Activated CD8-positive, alpha-beta memory T cell treated with anti-CD3 and anti-CD28 coated beads, Interleukin-2, amount 10 ng/mL, durations not matched to agents 7 days and 5 days (primary cell): ENCODE measurements at places on chromosomes 13 and 19.

DNA sequence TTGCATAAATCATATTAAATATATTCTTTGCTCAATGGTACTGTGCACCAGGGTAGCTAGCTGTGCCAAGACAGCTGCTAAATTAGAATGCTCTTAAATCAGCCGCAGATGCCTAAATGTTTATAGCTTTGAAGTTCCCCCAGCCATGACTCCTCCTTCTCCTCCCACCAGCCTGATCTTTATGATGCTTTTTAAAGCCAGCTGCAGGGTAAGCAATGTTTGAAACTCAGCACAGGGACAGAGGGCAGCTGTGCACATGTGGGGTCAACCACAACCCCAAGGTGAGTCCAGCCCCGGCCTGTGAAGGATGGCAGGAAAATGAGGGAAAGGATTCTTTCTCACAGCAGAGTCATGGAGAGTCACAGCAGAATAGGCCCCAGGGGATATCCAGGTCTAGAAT is 635.7 kb downstream of the UQCRFS1 start:
- no peak for DNase-seq
- H3K36me3 ChIP-seq = no peaks in the 10 kb centered on the region
- no peaks in the 10 kb centered on the region for H3K4me1 ChIP-seq
- no peak overlapping the region for H3K27ac ChIP-seq

DNA sequence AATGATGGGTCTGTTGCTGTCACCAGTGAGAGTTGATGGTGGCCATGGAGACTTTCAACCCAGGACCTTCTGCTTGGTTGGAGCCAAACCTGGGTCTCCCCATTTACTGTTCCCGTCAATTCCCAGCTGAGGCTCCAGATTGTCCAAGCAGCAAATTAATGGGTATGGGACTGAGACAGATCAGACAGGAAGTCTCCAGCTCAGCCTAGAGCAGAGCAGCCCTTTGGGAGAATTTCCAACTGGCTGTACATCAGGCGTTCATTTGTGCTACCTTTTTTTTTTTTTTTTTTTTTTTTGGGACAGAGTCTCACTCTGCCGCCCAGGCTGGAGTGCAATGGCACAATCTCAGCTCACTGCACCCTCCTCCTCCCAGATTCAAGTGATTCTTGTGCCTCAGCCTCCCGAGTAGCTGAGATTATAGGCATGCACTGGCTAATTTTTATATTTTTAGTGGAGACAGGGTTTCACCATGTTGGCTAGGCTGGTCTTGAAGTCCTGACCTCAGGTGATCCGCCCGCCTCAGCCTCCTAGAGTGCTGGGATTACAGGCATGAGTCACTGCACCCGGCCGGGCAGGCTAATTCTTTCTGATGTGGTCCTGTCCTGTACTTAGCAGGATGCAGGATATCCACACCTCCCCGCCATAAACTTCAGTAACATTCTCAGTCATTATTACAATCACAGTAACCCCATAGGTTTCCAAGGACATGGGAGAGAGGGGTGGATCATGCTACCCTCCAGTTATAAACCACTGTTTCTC is 9.3 kb downstream of the MAP3K10 start:
- no peak for DNase-seq
- H3K36me3 ChIP-seq = no peaks in the 10 kb centered on the region
- no peaks in the 10 kb centered on the region for H3K27me3 ChIP-seq

DNA sequence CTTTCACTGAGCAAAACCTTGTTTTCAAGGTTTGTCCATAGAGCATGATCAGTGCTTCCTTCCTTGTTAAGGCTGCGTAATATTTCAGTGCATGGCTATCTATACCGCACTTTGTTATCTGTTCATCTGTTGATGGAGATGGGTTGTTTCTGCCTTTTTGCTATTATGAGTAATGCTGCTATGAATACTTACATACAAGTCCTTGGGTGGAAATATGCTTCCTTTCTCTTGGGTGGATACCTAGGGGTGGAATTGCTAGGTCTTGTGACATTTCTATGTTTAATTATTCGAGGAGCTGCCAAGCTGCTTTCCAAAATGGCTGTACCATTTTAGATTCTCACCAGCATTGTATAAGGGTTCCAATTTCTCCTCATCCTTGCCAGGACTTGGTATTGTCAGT is 70.9 kb downstream of the SPATA13 start:
- no peaks in the 10 kb centered on the region for H3K36me3 ChIP-seq
- no peaks in the 10 kb centered on the region for H3K27me3 ChIP-seq
- H3K27ac ChIP-seq = no peak overlapping the region
- peaks cover 42% of the 10 kb centered on the region for H3K4me1 ChIP-seq

DNA sequence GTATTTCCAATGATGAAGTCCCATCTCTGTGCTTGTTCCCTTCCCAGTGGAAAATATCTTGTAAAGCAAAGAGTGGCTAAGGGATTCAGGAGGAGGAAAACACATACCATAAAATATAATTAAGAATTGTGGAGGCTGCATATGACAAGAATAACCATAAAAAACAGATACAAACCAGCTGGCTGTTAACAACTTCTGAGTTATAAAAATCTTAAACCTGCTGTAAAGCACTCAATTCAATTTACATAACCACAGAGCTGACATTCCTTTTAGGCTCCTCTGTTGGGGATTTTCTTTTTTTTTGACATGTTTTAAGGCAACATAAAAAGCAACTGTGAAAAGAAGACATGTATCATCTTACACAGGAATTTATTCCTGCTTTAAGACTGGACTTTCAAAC is 207.6 kb downstream of the DACH1 start:
- no peaks in the 10 kb centered on the region for H3K27me3 ChIP-seq
- DNase-seq = no peak
- no peak overlapping the region for H3K4me3 ChIP-seq
- H3K27ac ChIP-seq = no peak overlapping the region

- H3K27ac ChIP-seq = no peak overlapping the region
- no peaks in the 10 kb centered on the region for H3K36me3 ChIP-seq
- no peak overlapping the region for H3K4me3 ChIP-seq
- no peak for DNase-seq
Observed at GRCh38 chr13:78326633-78327032, 276.7 kb downstream of the POU4F1 start.

DNA sequence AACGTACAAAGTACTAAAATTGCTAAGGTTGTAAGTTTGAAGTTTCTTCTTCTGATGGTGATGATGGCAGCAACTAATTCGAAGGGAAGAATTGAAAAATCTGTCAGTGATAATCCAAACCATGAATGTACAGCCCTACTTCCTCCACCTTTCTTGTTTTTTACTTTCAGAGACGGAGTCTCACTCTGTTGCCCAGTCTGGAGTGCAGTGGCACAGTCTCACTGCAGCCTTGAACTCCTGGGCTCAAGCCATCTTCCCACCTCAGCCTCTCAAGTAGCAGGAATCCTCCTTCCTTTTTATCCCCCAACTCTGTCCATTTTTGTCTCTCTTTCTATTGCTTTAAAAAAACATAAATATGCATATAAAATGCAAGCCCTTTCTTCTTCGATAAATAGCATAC is 112.3 kb upstream of the SOX21 start:
- no peaks in the 10 kb centered on the region for H3K4me1 ChIP-seq
- no peak for DNase-seq
- H3K4me3 ChIP-seq = no peak overlapping the region
- H3K36me3 ChIP-seq = no peaks in the 10 kb centered on the region

GRCh38 chr13:95564091-95564490 is 11.6 kb downstream of the CLDN10 start:
- no peak overlapping the region for H3K4me3 ChIP-seq
- no peak overlapping the region for H3K27ac ChIP-seq
- peaks cover 15% of the 10 kb centered on the region for H3K27me3 ChIP-seq
- no peaks in the 10 kb centered on the region for H3K36me3 ChIP-seq
- DNase-seq = no peak

DNA sequence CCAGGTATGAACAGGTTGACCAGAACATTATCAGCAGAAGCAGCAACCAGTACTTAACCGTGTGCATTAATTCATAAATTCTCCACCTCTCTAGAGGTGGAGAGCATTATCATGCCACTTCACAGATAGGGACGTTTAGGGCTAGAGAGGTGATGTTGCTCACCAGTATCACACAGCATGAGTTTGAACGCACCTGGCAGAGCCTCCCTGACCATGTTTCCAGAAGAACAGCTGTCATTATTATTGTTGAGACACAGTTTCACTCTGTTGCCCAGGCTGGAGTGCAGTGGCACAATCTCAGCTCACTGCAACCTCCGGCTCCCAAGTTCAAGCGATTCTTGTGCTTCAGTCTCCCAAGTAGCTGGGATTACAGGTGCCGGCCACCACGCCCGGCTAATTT is 6.8 kb downstream of the KANK2 start:
- no peak overlapping the region for H3K4me3 ChIP-seq
- H3K4me1 ChIP-seq = peaks cover 2% of the 10 kb centered on the region
- no peak for DNase-seq
- peaks cover 5% of the 10 kb centered on the region for H3K27me3 ChIP-seq

GRCh38 chr13:85657942-85658341 is 141.3 kb downstream of the SLITRK6 start:
- no peaks in the 10 kb centered on the region for H3K4me1 ChIP-seq
- H3K27me3 ChIP-seq = no peaks in the 10 kb centered on the region
- H3K27ac ChIP-seq = no peak overlapping the region
- H3K36me3 ChIP-seq = no peaks in the 10 kb centered on the region
- H3K4me3 ChIP-seq = no peak overlapping the region
